Spleen (tissue), 13 donors: ENCODE measurements at places on chromosomes 1 and 21. TPM values are rescaled to one million over a fixed set of nuclear protein-coding genes. Genes with fewer than 3 reads are reported as not detected.

STIL gene
- total RNA-seq = 3.9 TPM

LENEP gene
- total RNA-seq = not detected

DNA sequence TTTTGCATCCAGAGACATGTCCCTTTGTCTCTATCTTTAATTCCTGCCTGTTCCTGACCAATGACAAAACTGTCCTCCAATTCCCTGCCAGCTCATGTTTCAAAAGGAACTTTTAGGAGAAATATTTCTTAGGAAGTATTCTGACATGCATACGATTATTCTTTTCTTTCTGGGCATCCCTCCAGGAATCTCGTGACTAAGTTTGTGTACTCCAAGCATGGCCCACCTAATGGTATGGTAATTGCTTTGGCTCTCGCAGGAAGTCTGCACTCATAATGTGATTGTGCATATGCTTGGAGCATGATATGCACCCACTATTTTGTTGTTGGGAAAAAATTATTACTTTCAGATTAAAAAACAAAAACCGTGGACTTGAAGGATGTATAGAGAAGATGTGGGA, 256.4 kb downstream of the PRDM2 start:
- no peak for DNase-seq
- H3K27me3 ChIP-seq = peaks cover 55% of the 10 kb centered on the region
- H3K36me3 ChIP-seq = no peaks in the 10 kb centered on the region
- no peak overlapping the region for H3K27ac ChIP-seq

DNA sequence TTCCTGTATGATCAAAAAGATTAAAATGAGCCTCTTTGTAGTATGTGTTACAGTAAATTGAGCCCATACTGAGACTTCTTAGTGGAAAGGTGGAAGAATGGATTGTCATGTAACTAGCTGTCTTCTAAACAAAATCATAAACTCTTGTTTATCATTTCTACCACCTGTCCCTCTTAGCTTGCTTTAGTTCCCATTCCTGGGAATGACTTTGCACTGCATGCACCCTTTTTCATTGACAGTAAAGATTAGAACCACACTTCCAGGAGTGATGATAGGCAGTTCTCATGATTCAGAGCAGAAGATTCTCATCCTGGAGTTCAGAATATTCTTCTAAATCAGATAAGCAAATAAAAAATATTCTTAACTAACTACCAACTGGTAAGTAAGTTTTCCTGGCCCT, 28.0 kb downstream of the DENND2D start:
- H3K27me3 ChIP-seq = no peaks in the 10 kb centered on the region
- peaks cover 100% of the 10 kb centered on the region for H3K36me3 ChIP-seq
- H3K4me1 ChIP-seq = peaks cover 68% of the 10 kb centered on the region
- H3K4me3 ChIP-seq = no peak overlapping the region

GRCh38 chr1:198701250-198701649, 62.4 kb downstream of the PTPRC start:
- H3K4me3 ChIP-seq = no peak overlapping the region
- DNase-seq = no peak
- H3K27me3 ChIP-seq = no peaks in the 10 kb centered on the region
- no peak overlapping the region for H3K27ac ChIP-seq
- peaks cover 100% of the 10 kb centered on the region for H3K36me3 ChIP-seq
- peaks cover 50% of the 10 kb centered on the region for H3K4me1 ChIP-seq

- peak; percentile 59 for DNase-seq
- no peak overlapping the region for H3K27ac ChIP-seq
- H3K36me3 ChIP-seq = no peaks in the 10 kb centered on the region
- no peak overlapping the region for H3K4me3 ChIP-seq
- peaks cover 4% of the 10 kb centered on the region for H3K27me3 ChIP-seq
Observed at GRCh38 chr1:11563560-11564069, 84.7 kb downstream of the DISP3 start.

DNA sequence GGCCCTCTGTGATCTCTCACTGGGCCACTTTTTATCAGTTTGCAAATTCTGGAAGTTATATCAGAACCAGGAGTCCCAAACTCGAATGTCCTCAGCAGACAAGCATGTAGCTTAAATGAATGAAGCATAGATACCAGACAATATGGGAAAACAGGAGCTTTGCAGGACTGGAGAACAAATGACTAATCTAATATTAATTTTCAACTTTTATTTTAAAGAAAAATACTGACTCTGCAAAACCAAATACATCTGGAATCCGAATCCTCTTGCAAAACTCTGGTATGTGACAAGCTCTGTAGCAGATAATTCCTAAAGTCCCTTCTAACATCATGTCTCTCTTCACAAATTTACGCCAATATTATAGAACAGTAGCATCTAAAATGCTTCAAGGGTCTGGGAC, 427.4 kb downstream of the TTLL7 start:
- no peaks in the 10 kb centered on the region for H3K27me3 ChIP-seq
- H3K4me3 ChIP-seq = no peak overlapping the region
- H3K36me3 ChIP-seq = no peaks in the 10 kb centered on the region
- H3K4me1 ChIP-seq = no peaks in the 10 kb centered on the region
- no peak for DNase-seq
